ENCODE measurements at places on chromosomes 16 and 17.

- no peak for DNase-seq
These were observed 91.5 kb downstream of the SPAG9 start for GRCh38 chr17:51029142-51029541.

DNA sequence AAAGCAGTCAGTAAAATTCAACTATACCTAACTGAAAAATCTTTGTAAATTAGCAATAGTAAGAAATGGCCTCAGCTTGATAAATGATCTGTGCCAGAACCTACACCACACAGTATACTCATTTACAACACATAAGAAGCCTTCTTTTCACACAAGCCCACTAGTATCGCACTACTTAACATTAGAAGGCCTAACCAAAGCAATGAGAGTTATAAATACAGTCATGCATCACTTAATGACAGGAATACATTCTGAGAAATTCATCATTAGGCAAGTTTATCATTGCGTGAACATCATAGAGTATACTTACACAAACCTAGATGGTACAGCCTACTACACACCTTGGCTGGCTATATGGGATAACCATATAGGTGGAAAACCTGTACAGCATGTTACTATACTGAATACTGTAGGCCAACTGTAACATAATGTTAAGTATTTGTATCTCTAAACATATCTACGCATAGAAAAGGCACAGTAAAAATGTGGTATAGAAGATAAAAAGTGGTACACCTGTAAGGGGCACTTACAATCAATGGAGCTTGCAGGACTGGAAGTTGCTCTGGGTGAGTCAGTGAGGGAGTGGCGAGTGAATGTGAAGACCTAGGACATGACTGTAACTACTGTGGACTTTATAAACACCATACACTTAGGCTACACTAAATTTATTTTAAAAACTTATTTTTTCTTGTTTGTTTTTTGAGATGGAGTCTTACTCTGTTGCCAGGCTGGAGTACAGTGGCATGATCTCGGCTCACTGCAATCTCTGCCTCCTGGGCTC lies 126.5 kb upstream of the CORO6 start:
- DNase-seq = no peak

DNA sequence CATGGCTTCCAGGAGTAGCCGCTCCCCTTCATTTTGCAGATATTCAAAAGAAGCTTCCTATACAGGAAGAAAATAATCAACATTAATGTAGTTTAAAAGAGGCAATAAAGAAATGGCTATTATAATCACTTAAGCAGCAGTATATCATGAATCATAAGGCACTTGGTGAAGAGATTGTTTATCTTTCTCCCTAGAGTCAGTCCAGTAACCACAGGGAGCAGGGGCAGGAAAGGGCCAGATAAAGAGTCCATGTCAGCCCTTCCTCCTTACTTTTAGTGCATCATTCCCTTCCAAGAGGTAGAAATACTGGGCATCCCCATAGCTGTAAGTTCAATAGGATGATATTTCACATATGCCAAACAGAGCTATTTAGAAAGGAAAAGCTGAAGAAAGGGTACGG lies 184.6 kb upstream of the C17orf78 start:
- no peak for DNase-seq

- DNase-seq = no peak
These were observed 26.3 kb upstream of the HS3ST2 start for GRCh38 chr16:22787466-22788192.

GRCh38 chr17:49741692-49742076 lies 22.2 kb downstream of the FAM117A start:
- DNase-seq = no peak

- DNase-seq = no peak
These were observed 148.1 kb downstream of the SALL1 start for GRCh38 chr16:51002881-51003490.

DNA sequence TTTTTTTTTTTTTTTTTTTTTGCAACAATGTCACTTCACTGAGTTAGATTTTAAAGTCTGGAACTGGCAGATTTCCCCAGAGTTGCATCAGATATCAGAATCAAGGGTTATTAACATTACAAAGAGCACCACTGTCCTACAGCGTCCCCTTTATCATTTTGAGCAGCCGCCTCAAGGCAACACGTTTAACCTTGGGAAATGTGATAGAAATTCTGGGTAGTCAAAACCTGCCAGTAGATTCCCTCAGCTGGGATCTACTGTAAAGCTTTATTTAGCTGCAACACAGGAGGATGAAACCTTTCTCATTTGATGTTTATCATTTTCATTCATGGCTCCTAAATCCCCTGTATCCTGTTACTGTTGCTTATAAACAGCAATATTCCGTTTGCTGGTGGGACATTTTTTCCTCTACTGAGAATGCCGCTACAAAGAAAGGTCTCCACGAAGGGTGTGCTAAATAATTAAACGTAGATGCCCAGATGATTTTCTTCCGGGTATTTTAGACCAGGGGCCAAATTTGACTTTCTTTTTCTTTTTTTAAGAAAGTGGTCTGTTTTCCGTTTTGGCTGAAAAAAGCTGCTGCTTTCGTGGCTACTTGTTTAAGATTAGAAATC lies 436.1 kb upstream of the GOT2 start:
- no peak for DNase-seq

- DNase-seq = no peak
These were observed at the start of gene ULK2 for GRCh38 chr17:19867329-19868078. Gene ULK2 (minus strand): TSS chr17:19867936. CDS start chr17:19867417, 519 bp downstream.

All from activated CD8-positive, alpha-beta memory T cell treated with anti-CD3 and anti-CD28 coated beads for 1 hour (primary cell).